CD4-positive, alpha-beta T cell treated with Interleukin-10 for 1 hour (primary cell): ENCODE measurements at places on chromosomes 4 and X.

DNA sequence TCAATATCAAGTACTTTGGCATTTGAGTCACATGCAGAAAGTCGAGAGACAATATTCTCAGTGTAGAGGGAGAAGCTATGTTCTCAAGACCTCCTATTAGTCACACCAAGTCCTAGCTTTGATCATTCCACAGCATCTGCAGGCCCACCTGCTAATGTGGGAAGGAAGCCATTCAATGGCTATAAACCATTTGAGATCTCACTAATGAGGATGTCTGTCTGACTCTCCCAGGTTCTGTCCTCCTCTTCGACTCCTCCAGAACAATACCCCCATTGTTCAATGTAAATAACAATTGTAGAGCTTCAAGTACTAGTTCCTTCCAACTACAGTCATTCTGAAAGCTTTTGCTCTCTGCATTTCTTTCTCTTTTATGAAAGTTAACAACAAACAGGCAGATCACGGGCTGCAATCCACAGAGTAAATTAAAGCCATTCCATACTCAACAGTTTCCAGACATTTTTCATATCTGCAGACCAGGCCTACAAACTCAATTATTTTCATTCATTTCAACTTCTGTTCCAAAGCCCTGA, 140.2 kb upstream of the EDNRA start:
- no peak for DNase-seq

DNA sequence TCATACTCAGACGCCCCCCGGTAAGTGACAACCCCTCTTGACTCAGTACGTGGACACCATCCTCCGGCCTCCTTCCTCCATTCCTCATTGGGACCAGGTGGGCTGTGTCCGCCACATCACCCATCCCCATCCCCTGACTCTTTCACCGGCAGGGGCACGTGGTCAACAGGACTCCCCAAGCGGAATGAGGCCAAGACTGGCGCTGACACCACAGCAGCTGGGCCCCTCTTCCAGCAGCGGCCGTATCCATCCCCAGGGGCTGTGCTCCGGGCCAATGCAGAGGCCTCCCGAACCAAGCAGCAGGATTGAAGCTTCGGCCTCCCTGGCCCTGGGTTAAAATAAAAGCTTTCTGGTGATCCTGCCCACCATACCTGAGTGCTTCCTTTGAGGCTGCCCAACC, 5.0 kb downstream of the PQBP1 start:
- no peak for DNase-seq

DNA sequence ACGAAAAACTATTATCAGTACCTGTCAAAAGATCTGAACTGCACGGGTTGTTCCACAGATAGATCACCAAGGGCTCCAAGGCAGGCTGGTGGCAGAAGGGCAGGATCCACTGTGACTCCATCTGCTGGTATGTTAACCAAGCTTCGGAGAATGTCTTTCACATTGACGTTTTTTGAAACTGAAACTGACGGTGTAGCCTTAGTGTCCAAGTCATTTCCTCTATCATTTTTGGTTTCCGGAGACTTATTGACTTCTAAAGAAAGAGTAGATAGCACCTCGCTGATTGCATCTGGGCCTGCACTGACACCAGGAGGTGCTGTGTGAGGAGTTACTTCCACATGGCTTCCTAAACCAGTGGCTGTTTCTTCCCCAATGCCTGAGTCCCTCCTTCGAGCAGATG, 186.9 kb downstream of the LRBA start:
- peak; percentile 80 for DNase-seq

DNA sequence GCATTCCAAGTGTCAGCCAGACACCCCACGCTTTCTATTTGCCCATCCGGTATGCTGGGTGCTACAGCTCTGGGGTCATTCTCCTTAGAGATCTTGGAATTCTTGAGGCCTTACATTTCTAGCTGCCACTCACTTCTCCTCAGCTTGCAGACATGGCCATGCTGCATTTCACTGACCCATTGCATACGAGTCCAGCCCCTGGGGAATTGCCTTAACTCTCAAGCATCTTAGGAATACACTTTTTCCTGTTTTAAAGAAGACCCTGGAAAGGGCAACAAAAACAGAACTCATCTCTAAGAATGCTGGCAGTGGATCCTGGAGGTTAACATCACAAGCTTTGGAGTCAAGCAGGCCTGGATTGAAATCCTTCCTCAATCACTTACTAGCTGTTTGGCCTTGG, 122.0 kb upstream of the LNX1 start:
- DNase-seq: no peak

DNA sequence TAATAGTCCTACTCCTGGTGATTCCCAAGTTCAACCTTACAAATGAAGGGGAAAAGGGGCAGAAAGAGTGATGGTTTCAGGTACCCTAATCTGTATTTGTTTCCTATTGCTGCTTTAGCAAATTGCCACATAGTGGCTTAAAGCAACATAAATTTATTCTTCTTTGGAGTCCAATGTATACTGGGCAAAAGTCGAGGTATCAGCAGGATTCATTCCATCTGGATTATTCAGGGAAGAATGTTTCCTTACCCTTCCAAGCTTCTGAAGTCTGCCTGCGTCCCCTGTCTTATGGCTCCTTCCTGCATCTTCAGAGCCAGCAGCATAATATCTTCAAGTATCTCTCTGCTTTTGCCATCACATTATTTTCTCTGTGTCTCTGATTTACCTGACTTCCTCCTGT, 10.3 kb upstream of the BST1 start:
- DNase-seq: no peak

DNA sequence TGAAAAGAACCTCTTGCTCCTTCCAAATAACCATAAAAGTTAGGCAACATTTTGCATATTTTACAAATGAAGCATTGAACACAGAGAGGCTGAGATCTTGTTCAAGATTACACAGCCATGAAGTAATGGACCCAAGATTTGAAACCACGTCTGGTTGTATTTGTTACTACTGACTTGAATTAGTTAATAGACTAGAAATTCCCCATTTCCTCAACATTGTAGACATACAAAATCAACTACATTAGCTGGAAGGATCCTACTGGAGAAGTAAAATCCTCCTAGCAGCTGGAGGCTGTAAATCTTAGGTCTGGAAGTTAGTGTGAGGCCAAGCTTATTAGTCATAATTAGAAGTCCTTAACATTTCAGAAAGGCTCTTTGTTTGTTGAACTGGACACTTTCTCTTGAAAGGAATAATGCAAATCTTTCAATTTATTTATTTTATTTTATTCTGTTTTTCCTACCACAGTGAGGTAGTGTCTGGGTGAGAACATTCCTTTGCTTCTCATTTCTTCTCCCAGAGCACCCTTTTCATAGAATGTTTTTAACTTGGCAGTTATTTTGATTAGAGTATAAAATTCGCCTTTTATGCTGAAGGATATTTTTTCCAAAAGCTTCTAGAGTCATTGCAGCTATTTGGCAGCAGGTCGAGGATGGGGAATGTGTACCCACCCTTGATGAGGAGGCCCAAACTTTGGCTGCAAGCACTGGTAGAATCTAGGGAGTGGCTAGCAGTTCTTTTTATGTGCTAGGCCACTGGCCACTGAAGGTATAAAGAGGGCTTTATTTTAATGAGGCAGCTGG, 62.0 kb upstream of the CLNK start:
- DNase-seq: no peak

DNA sequence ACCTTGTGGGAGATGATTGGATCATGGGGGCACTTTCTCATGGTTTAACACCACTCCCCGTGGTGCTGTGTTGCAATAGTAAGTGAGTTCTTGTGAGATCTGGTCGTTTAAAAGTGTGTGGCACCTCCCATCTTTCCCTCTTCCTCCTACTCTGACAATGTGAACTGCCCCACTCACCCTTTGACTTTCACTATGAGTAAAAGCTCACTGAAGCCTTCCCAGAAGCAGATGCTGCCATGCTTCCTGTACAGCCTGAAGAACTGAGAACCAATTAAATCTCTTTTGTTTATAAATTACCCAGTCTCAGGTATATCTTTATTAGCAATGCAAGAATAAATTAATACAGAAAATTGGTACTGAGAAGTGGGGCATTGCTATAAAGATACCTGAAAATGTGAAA, 509.6 kb upstream of the CT83 start:
- DNase-seq: no peak

DNA sequence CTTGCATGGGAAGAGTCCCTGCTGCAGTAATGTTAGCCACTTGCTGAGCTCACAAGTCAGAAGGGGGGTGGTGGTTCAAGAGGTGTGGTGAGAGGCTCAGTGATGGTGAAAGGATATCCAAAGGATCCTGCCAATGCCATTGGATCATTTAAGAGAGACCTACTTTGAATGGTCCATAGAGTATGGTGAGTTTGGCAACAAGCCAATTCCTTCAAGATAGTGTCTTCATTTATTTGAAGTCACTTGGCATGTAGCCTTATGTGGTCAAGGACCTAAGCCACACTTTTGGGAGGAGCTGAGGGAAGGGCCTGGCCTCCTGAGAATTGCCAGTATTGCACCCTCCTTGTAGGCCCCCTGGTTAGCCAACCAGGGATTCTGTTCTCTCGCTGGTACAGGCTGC, 87.9 kb downstream of the TSPAN7 start:
- no peak for DNase-seq

GRCh38 chr4:36269101-36269500, 12.3 kb upstream of the DTHD1 start:
- peak; percentile 81 for DNase-seq

GRCh38 chr4:53195815-53196661, 169.8 kb downstream of the SCFD2 start:
- no peak for DNase-seq

GRCh38 chrX:123138473-123138872, 45.6 kb upstream of the GRIA3 start:
- no peak for DNase-seq

DNA sequence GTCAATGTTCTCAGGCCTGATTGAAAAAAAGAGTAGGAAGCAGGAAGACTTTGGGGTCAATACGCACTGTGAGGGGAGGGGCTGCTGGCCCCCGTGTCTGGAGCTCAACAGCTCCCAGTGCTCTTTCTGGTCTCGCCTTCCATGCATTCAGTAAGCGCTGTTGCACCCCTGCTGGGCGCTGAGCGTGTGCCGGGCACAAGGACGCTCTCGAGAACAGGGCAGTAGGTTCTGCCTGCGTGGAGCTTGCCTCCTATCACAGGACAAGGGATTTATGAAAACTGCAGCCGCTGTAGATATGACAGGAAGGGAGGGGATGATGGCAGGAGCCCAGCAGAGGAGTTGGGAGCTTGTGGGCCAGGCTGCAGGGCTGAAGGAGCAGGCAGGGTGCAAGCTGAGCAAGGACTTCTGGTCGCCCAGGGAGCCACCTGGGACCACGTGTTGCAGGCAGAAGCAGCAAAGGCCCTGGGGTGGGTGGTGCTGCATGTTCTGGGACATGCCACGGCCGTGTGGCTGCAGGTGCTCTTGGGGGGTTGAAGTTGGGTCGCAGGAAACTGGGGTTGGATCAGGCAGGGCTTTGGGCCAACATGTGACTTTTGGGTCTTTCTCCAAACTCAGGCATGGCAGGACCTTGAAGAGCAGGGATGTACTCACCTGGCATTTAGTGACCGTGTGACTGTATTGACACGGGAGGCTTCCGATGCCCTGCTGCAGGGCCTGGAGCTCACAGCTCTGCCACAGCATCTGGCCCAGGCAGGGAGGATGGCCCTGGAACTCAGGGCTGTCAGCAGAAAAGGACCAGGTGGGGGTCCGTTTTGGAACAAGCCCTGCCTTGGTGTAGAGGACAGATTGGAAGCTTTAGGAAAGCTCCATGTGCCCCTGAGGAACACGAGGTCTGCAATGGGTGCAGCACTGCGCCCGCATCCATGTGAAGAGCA, 97.9 kb downstream of the CPZ start:
- no peak for DNase-seq
